GM13977 (cell line): ENCODE measurements at places on chromosomes 3 and 15.

- DNase-seq = no peak
These were observed 163.9 kb downstream of the RPLP1 start for GRCh38 chr15:69616558-69616957.

- no peak for DNase-seq
These were observed 125.1 kb upstream of the STT3B start for GRCh38 chr3:31407665-31408064.

DNA sequence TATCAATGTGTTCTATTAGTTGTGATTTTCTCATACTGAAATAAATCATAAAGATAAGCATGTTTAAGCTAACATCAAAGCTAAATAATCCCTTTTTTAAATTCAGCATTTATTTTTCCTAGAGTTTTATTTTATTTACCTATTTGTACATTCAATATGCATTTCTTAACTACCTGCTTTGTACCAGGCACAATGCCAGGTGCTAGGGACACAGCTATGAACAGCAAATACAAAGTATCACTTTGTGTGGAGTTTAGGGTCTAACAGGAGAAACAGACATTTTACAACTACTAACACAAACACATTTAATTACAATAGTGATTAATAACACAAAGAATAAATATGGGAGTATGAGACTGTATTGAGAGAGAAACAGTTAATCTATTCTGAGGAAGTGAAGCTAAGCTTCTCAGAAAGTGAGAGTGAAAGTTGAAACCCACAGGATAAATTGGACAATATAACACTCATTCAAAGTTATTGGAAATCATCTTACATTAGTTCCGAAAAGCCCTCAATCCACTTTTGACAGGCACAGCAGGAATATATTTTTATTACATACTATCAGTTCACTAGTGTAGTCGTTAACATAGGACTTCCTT lies 159.6 kb downstream of the GBE1 start:
- DNase-seq = no peak

GRCh38 chr3:155941354-155941753 lies 70.9 kb downstream of the GMPS start:
- no peak for DNase-seq
